ENCODE measurements at places on chromosomes 16 and 17.

- no peak for DNase-seq
Measured at GRCh38 chr16:70160388-70160787, 13.2 kb upstream of the CLEC18C start.

- DNase-seq, result no peak
Measured at GRCh38 chr16:55062442-55062841, 131.8 kb downstream of the IRX5 start.

DNA sequence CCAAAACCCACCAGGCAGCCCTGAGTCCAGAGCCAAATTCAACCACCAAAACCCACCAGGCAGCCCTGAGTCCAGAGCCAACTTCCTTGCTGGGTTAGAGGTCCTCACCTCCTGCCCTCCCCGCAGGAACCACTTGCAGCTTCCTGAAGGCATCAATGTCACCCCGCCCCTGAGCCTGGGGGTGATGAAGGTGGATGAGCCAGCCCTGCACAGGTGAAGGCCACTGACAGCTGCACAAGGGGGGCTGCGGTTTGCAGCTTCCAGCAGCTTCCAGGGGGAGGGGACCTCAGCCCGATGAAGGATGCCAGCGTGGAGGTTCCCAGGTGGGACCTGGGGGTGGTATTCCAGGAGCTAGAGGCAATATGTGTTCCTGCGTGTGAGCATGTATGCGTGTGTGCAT is 7.6 kb upstream of the CSNK1D start:
- DNase-seq, result no peak

GRCh38 chr16:80806927-80807340 is 2.5 kb upstream of the CDYL2 start:
- DNase-seq, result no peak

GRCh38 chr16:73232555-73233328 is 184.8 kb upstream of the ZFHX3 start:
- no peak for DNase-seq

All from AML-193 (cell line).